GM13977 (cell line): ENCODE measurements at places on chromosomes 16 and 17.
A peak's percentile ranks its signal among the peaks of the same experiment; 100 is the strongest.

GRCh38 chr17:40063187-40063771 lies 514 bp downstream of the THRA start:
- DNase-seq = peak; percentile 61

DNA sequence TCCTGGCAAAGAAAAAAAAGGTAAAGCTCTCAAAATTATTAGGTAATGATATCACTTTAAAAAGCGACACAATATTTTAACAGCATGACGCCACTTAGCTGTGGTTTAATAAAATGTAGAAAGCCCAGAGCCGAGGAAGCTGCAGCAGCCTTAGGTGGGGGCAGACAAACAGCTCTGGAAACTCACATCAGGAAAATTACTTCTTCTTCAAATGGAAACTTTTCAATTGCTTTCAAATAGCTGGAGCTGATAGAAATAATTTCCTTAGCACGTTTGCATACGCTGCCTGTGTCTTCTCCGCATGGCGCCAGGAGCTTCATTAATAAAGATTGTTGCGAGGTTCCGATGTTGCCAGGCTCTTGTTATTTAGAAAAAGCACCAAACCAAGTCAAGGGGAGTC lies 835.3 kb upstream of the EEF2KMT start:
- DNase-seq = no peak

- no peak for DNase-seq
Observed at GRCh38 chr16:88793251-88793954, 8.4 kb upstream of the PIEZO1 start.

GRCh38 chr16:72590151-72590937 lies 418.4 kb upstream of the PMFBP1 start:
- peak; percentile 47 for DNase-seq

DNA sequence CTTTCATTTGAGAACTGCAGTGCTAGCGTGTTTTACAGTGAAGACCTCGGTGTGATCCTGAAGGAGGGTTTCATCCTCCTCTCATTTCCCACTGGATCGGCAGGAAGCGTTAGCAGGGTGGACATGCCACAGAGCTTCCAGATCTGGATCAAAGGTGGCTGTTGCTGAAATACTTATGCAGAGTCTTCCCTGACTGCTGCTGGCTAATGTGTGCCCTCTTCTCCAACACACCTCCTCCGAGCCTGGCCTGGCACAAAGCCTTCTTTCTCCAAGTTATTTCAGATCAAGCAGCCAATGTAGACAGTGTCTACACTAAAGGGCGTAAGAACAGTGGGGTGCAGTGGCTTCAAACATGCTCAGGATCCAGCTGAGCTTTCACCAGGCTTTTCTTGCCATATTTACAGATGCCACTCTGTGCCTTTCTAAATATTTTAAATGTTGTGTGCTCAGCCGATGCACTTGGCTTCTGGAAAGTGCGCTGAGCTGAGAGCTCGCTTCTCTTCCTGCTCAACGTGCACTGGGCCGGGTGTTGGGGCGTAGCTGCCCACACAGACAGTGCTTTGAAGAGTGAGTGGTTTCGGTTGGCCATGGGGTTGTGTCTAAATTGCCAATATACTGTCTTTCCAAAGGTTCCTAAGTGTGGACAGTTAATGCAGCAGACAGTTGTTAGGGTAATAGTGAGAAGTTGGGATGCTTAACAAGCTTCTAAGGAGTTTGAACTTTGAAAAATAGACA lies 2.1 kb downstream of the ZNF750 start:
- DNase-seq = no peak

- no peak for DNase-seq
Observed at GRCh38 chr16:10684511-10685151, 10.1 kb downstream of the TEKT5 start.

- DNase-seq = no peak
Observed at GRCh38 chr17:8046929-8047768, 8.3 kb downstream of the ALOX15B start.

DNA sequence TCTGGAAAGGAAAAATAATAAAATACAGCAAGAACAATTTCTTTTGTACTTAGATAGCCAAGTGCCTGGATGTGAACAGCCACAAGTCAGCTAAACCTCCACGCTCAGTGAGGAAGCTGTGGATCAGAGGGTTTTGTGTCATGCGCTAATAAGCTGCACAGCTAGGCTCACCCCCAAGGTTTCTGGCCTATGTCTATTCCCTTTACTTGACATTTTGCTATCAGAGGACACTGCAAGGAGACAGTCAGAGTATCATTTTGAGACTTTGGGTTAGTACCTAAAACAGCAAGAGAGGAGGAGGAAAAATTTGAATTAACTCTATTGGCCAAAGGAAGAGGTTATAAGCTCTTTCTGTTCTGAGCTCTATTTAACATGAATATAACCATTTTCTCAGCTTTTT lies 139.3 kb downstream of the KCNJ2 start:
- DNase-seq = no peak

- no peak for DNase-seq
Observed at GRCh38 chr17:66841328-66841727, 6.4 kb downstream of the CACNG5 start.

- DNase-seq = no peak
Observed at GRCh38 chr17:7838090-7839075, 4.4 kb downstream of the KDM6B start.

- DNase-seq = no peak
Observed at GRCh38 chr16:78745108-78746019, 645.9 kb downstream of the WWOX start.

- no peak for DNase-seq
Observed at GRCh38 chr16:5059386-5060072, 6.2 kb downstream of the C16orf89 start.

DNA sequence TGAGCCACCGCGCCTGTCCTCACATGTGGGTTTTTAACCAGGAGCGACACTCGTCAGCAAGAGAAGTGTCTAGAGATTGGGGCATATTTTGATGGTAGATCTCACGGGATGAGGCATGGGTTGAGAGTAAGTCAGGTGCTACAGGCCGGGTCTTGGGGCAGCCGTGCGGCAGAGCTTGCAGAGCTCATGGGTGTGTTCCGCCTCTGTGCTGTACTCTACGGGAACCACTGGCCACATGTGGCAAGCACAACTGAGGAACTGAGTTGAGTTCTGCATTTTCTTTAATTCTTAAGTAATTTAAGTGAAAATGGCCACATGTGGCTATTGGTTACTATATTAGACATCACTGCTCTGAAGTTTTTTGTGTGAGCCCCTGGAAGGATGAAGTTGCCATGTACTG lies 9.6 kb downstream of the CLUAP1 start:
- no peak for DNase-seq

GRCh38 chr17:78438694-78439325 lies 60.4 kb downstream of the PGS1 start:
- no peak for DNase-seq

- DNase-seq = no peak
Observed at GRCh38 chr17:65668211-65668610, 106.8 kb upstream of the AXIN2 start.

DNA sequence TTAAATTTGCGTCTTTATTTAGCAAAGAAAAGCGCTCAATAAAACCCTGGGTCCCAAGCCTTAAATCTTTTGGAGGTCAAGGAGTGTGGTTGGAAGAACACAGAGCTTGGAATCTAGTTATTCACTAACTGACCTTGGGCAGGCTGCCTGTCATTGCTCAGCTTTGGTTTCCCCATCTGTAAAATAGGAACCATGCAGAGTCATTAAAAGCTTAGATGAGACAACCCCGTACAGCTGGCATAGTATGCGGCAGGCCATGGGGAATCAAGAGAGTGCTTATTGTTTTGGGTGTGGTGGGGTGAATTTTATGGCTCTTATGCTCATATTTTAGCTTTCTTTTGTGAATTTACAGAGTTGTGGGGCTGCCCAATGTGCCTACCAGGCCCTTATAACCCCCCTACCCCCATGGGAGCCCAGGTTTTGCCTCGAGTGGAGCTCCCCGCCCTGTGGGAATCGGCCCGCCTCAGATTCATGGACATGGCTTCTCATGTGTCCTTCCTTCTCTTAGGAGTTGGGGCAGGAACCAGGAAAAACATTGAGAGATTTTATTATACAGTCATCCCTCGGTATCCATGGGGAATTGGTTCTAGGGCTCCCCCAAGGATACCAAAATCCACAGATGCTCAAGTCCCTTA lies 113.5 kb downstream of the CLEC16A start:
- no peak for DNase-seq

DNA sequence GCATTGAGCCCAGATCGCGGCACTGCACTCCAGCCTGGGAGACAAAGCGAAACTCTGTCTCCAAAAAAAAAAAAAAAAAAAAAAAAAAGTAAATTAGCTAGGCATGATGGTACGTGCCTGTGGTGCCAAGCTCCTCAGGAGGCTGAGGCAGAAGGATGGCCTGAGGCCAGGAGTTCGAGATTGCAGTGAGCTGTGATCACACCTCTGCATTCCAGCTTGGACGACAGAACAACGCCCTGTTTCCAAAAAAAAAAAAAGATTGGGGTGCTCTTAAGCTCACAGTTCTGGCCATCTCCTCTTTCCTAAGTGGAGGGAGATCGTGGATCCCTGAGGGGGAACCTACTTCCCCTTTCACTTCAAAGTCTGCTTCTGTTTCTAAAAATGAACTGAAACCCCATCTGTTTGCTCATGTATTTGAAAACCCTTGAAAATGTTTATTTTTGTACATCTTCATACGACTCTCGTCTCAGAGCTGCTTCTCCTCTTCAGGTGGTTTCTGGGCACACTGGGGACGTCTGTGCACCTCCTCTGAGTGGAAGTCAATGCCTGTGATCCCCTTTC lies 138.8 kb downstream of the PRKCA start:
- DNase-seq = peak; percentile 28

DNA sequence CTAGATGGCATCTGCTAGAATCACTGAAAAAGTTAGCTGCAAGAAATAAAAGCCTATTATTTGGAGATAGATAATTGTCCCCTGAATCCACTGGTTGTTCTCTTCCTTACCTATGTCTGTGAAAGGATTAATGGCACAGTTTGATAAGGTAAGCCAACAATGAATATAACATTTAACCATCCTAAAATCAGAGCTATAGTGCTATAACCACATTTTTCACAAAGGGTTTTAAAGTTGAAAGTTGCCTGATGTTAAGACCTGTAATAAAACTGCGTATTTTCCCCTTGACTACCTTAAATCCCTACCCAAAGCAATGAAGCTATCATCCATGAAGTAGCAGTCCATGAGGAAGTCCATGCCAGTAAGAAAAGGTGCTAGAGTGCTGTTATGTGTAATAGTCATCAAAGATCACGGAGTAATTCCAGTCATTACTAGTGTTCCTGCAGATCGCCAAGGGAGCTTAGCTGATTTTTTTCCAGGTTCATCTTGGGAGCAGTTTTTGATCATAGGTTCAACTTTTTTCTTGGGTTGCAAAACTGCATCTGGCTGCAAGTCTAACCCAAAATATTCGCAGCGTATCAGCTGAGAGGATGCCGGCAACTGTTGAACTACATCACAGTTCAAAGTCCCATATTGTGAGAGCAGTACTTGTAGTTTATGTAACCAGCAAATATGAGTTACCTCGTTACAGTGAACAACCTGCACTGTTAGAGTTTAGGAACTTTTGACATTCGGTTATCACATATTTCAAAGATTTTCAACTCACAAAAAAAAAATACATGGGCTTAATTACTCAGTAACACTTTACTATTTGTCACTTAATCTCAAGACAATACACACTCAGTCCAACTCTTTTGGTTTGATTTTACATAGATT lies 18.2 kb upstream of the RSL1D1 start:
- DNase-seq = no peak

- DNase-seq = peak; percentile 61
Observed at GRCh38 chr17:31582151-31582907, 190.9 kb downstream of the RAB11FIP4 start.

GRCh38 chr17:1616101-1616500 lies 12.5 kb downstream of the SLC43A2 start:
- DNase-seq = no peak

DNA sequence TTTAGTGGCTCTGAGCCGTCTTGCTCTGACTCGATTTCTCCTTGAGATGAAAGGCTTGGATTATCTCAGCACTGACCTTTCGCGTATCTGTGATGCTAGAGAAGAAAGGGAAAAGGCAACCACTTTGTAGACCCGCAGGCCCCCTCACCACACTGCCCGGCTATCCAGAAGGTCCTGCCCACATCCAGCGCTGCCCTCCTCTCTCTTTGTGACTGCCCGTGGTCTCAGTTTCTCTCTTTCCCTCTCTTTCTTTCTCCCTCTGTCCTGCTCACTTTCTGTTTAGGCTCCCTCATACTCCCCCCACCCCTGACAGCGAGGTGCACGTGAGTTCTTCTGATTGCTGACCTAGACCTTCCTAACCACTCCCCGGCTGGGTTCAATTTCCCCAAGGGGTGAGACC lies 12.8 kb upstream of the TBX21 start:
- no peak for DNase-seq

GRCh38 chr16:85917959-85918358 lies 19.0 kb downstream of the IRF8 start:
- peak; percentile 73 for DNase-seq

DNA sequence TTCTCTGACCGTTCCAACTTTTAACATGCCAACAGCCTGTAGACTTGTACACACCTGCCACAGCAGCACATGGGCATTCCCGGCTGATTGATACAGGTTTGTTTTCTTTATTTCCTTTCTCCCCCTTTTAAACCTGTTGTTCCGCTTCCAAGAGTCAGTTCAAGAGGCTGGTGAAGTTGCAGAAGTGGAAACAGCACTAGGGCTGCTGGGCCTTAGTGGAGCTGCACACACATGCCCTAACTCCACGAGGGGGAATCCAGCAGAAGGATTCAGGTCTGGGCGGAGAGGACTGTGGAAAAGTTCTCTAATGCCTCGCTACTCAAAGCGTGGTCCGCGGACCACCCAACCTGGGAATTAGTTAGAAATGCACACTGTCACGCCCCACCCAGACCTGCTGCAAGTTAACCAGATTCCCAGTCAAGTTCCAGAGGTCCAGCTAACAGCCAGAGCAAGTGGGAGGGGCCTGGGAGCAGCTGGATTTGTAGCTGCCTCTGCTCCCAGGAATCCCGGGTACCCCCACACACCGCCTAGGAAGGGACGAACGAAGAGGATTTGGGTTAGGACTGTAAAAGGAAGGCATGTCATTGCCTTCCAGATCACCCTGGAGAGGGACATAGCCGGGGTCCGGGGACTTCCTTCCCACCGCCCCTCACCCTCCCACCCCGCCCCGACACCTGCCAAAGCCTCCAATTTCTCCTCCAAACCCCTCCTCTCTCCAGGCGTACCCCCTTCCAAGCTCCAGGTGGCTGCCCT lies 542 bp downstream of the SLC39A11 start:
- no peak for DNase-seq

DNA sequence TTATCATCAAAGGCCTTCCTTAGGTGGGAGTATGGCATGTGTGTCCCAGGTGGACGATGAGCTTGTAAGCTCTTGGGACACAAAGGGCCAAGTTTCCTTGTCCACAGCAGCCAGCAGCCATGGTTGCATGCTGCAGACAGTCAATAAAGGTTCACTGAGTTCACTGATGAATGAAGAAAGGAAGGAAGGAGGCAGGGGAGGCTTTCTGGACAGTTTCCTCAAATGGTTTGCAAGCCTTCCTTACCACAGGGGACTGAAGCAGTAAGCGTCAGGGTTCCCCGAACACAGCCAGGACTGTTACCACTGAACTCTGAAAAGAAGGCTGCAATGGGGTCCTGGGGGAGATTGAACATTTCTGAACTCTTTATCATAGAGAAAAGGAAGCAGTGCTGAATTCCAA lies 111.1 kb downstream of the GAS7 start:
- DNase-seq = no peak

- DNase-seq = no peak
Observed at GRCh38 chr17:64155751-64156544, 26.0 kb upstream of the ERN1 start.
